Sciatic nerve (tissue), 2 donors: ENCODE measurements at places on chromosomes 2 and 18. TPM values are rescaled to one million over a fixed set of nuclear protein-coding genes. Genes with fewer than 3 reads are reported as not detected.

IL1RL2 gene
- not detected for total RNA-seq

GRCh38 chr2:217899231-217900009, 103.4 kb downstream of the TNS1 start:
- DNase-seq: peak; percentile 81

- DNase-seq: no peak
Observed at GRCh38 chr2:31729442-31730092, 148.8 kb upstream of the SRD5A2 start.

DNA sequence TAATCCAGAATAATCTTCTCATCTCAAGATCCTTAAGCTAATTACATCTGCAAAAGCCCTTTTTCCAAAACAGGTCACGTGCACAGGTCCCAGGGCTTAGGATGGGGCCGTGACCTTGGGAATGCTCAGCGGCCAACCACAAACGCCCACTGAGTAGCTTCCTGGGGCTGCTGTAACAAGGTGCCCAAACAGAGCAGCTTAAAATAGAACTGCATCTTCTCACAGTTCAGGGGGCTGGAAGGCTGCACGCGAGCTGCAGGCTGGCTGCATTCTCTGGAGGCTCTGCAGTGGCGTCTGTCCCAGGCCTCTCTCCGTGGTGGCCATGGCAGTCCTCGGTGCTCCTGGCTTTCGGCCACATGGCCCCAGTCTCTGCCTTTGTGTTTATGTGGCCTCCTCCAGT, 31.9 kb downstream of the ADI1 start:
- peak; percentile 41 for DNase-seq

DNA sequence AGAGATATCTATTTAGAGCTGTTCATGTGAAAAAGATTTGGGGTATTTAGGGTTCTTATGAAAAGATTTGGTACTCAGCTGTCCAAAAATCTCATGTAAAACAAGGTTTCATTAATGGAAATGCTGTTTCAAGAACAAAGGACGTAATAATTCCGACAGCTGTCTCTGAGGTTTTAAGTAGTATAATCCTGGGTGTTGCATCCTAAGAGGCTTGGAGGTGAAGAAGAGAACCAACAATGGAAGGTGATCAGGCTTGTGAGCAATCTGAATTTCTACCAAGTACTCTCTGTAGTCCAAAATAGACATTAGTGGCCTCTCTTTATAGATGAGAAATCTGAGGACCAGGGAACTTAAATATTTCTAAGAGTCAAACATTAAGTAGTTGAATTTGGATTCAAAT, 205.1 kb downstream of the BABAM2 start:
- DNase-seq: no peak
